Stimulated activated CD4-positive, alpha-beta T cell treated with anti-CD3 and anti-CD28 coated beads, Interleukin-15, amount 100 ng/mL, for 1 hour (primary cell): ENCODE measurements at places on chromosomes 2 and 18.

DNA sequence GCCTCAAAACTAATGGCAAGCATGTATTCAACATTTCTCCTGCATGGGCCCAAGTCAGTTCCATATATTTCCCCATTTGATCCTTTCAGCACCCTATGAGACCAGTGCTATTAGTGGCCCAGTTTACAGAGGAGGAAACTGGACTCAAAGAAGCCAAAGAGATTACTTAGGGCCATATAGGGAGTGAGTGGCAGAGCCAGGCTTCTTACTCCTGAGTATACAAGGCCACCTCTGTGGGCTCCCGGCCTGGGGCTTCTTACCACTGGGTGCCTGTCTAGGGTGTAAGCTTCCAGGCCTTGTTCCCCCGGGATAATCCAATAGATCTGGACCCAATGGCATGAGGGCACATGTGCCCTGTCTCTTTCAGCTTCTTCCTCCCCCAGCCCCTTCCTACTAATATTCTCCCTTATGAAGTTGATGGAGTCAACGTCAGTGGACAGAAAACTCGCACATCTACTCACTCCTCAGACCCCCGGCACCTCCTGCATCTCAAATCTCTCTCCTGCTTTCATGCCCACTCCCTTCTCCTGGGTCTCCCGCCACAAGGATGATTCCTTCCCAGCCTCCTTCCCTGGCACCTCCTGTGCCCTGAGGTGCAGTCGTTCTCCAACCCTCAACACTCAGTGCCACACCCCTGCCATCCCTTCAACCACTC is 222.6 kb downstream of the ANAPC1 start:
- no peak for DNase-seq

- DNase-seq: no peak
Observed at GRCh38 chr2:49021271-49021670, 133.0 kb downstream of the FSHR start.

DNA sequence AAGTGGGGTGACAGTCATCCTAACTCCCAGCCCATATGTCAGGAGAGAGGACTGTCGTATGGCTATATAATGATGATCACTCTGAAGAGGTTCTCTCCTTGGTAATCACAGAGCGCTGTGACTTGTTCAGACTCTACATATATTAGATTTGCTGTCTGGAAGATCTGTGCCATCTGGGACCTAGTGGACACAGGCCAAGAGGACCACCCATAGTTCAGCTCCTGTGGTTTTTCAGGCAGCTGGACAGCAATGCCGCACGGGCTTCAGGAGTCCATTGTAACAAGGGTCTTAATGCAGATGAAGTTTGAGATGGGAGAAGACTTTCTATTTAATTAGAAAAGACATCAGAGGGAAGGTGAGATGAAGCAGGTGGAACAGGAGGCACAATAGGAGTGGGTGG is 40.1 kb upstream of the EPHA4 start:
- no peak for DNase-seq

DNA sequence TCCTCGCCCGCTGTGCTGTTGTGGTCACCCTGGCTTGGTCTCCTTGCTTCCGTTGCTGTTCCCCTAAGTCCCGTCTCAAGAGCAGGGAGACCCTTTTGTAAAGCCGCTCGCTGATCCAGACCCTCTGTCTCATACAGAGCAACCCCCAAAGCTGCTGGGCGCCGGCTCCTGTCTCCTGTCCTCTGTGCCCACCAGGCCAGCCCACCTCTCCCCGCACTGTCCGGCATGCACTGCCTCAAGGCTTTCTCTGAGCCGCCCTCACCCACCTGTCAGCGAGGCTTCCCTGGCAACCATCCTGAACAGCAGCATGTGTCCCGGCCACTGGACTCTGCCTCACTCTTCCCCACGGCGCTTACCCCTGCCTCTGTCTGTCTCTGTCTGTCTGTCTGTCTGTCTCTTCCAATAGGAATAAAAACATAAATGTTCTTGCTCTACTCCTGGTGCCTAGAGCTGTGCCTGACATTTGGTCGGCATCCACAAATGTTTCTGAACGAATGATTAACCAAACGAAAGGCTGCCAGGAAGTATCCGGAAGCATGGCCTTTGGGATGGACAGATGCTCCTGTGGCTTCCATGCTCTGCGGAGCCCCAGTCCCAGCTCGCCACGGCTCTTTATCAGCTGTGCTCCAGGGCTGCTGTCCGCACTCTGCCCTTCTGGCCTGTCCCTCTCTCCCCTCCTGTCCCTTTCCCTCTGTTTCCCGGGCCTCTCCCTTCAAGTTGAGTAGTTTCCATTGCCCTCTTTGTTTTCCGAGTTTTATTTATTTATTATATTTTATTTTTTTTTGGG is 7.8 kb downstream of the COLEC11 start:
- no peak for DNase-seq

DNA sequence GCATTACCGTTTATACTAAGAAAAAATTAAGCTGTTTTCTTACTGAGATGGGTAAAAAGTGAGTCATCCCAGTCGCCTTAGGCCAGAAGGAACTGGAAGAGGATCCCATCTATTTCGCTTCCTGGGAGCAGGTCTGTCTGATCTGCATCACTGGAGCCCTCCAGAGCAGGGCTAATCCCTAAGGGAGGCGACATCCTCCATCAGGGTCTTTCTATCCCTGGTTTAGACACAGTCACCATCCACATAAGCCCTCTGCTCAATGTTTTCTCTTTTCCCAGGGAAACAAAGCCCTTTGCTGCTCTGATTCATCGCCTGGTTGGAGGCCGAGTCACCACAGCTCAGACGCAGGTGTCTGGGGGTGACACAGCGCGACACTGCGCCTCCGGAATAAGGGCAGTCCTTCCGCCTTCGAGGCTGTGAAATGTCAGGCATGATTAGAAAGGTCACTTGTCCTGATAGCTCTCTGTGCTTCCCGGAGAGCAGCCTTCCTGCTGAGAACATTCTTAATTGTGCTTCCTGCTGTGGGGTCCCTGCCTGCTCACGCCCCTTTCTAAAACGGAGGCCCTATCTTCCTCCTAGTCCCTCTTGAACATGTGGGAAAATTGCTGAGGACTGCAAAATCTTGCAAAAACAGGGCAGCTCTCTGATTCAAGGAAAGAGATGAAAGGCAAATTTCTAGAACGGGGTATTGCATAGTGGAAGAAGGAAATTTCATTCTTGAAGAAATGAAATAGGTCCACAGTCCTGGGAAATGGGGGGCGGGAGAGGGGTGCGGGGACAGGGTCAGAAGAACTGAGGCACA is 56.3 kb downstream of the MARCHF4 start:
- no peak for DNase-seq

DNA sequence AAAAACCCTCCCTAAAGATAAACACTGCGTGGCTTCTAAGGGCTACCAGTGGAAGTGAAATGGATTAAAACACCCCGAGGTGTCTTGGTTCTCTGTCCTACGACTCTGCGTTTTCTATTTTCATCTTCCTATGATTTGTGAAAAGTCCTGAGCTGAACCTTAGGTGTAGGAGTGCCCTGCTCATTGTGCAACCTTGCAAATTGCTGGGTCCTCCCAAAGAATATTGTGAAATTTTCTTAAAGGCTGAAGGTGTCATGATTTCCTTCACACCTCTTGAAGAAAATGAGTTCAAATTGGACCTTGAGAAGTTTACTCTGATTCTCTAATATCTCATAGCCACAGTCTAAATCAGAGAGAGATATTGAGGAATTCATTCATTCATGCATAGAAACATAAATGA is 1.8 kb upstream of the SLC19A3 start:
- no peak for DNase-seq

DNA sequence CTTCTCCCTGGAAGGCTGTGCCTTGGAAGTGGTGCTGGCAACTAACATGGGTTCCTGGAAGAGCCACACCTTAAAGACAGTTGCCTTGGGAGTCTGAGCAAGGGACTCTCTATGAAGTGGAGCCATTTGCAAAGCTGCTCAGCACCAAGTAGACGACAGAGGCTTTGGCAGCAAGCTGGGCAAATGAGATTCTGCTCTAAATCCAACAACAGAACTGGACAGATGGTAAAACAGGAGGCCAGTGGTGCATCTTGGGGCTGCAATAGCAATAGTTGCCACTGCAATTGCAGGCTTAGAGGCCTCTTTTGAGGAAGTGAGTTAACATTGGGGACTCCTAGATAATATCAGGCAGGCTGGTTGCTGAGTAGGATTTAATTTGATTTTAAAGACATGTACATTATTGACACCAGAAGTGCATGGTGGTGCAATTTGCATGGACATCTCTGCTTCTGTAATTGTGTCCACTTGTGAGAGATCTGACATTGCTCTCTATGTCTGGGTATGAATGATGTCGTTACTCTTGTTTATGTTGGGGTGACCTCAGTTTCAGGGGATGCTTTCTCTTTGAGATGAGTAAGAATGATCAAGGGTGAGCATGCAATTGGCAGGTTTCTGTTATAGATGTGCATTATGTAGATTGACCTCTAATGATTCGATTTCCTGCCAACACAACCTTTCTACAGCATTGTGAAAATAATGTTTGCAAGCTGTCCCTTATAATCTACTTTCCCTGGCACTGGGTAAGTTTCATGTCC is 568.3 kb upstream of the MEX3C start:
- no peak for DNase-seq

DNA sequence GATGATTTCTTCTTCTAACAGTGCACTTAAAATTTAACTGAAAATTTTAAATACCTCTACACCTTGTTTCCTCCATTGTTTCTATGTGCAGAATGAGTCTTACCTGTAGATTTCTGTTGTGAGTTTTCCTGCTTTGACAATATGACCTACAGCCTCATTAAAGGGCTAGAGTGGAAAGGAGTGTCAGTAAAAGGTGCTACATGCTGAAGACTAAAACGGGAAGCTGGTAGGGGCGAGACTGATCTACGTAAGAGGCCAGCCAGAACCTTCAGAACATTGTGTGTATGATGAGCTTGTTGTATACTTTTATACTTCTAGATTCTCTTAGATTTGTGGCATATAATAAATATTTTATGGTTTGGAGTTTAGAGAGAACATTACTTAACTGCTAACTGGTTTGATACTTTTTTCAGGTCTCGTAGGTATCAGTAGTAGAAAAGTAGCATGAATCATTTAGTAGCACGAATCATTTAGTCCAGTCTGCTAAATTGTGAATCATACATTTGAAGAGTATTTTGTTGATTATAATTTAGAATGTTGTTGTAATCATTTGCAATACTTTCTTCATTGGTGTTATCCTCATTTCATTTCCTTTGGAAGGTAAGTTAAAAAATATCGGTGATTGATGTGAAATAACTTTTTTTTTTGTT is 14.3 kb downstream of the INSIG2 start:
- no peak for DNase-seq

- no peak for DNase-seq
Observed at GRCh38 chr18:9612215-9612830, 2.0 kb downstream of the PPP4R1 start.

DNA sequence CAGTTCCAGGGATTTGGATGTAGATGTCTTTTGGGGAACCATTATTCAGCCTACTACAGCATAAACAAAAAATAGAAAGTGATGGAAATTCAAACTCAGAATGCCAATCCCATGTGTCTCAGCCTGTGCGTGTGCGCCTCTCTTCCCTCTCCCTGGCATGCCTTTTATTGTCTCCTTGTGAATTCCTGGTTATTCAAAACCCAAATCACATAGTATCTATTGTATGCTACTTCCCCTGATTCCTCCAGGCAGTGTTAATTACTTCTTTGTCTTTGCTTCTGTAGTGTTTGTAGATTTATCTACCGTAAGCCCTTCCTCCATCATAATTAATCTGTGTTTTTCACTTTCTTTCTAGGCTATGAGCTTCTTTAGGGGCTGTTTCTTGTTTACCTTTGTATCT is 38.9 kb downstream of the RHBDD1 start:
- DNase-seq: no peak

GRCh38 chr2:42722320-42723190 is 41.4 kb downstream of the OXER1 start:
- DNase-seq: no peak

- no peak for DNase-seq
Observed at GRCh38 chr2:216006164-216006663, 7.1 kb downstream of the MREG start.

DNA sequence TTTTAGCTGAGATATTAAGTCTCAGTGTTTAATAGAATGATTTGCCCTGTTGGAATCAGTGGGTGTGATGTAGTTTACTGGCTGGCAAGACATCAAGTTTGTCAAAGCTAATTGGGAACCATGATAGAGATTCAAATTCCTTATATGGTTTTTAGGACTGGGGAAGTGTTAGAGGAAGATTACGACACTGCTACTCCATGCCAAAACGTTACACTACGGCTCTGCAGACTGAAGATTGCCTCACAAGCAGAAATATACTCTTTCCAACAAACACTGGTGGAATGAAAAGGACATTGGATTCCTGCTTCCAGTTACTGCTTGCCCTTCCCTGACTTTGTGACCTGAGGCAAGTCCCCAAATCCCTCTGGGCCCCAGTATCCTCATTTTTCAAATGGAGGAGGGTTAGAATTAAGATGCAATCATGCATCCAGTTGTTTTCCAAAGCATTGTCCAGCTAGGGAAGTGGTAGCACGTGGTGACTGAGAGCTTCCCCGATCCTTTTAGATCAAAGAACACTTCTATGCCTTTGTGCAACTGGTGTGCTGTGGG is 147.6 kb downstream of the CDC42EP3 start:
- DNase-seq: no peak

GRCh38 chr18:25074925-25075324 is 277.0 kb downstream of the ZNF521 start:
- DNase-seq: no peak

GRCh38 chr2:240921311-240921994 is 15.3 kb downstream of the CROCC2 start:
- DNase-seq: no peak

DNA sequence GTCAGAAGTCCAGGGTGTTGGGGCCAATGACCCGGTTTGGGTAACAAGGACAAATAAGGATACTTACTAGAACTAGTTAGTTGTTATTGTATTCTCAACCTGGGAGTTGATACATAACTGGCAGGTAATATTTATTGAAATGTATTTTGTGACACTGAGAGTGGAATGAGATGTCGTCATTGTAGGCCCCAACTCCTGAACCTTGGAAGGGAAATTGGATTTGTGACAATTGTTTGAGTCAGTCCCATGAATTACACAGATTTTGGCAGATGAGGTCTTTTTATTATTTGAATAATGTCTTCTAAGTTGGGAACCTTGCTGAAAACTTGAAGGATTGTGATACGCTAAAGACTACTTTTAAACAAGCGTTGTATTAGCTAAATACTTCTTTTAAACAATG is 5.1 kb downstream of the TIMM21 start:
- DNase-seq: no peak

- no peak for DNase-seq
Observed at GRCh38 chr2:173909846-173910245, 55.3 kb downstream of the SP3 start.

DNA sequence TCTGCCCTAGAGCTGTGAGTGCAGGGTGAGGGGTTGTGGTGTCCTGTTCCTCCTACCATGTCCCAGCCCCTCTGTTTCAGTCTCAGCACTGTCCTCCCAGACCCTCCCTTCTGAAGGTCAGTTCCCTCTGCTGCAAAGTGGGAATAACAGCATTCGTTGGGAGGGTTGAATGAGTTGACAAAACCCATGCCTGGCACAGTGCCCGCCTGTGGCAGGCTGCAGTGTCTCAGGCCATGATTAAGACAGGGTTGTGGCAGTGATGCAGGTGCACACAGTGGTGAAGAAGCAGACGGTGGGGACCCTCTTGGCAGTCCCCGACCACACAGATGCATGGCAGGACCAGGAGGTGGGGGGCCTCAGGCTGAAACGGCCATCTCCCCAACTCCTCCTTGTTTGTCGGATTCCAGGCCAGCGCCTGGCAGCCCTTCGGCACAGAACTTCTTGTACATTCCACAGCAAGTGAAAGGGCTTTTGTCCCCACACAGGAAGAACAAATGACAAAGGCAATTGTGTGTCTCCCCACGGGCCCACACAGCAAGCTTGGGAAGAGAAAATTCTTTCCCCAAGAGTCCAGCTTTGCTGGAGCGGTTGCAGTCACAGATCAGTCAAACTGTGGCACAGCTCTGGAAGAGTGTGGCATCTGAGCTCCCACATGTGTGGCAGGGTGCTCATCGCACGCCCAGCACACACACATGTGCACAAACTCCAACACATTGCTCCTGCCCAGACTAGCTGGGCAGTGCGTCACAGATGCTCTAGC is 92.0 kb upstream of the MSH2 start:
- DNase-seq: no peak
